Neural crest cell (in vitro differentiated cells): ENCODE measurements at places on chromosomes 6 and 20. TPM values are rescaled to one million over a fixed set of nuclear protein-coding genes. Genes with fewer than 3 reads are reported as not detected.

DNA sequence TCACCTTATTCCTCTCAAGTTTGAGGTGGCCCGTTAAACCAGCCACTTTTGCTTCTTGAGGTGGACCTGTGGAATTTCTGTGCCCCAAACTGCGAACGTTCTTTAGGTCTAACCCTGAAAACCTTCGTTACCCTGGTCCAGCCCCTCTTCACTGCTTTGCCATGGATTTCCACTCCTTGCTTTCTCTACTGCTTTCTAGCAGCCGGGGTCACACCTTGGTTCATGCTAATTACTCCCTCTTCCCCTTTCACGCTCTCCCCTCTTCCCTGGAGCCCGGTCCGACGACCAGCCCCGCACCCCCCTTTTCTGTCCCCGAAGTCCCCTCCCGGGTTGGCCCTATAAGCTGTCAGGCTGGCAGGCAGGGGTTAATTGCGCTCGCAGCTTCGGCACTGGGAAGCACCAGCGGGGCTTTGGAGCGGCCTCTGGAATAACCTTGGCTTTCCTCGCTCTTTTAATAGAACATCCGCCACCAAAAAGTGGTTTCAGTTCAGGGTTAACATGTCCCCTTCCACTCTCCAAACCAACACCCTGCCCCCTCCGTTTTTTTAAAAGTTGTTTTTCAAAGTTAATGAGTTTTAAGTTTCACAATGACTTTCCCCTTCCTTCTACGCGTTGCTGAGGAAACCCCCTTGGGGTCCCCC, 1.4 kb upstream of the HIVEP1 start:
- H3K27me3 ChIP-seq = no peaks in the 10 kb centered on the region
- DNase-seq = peak; percentile 61
- H3K4me3 ChIP-seq = peak overlapping the region; percentile 92
- peaks cover 58% of the 10 kb centered on the region for H3K4me1 ChIP-seq

DNA sequence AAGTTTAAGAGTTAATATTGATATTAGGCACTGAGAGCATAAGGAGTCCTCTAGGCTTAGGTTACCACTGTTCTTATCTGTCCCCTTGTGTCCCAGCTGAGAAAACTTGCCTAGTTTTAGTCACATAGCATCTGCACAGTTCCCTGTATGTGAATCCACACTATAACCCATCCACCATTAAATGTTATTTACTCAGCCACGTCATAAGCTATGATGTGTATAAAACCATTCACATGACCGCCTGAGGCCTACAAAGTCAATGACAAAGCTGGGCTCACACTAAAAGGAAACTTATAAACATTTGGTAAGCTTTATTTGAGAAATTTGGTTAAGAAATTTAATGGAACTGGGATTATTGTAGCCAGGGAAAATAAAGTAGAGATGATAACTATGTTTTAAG, 59.2 kb upstream of the TFAP2D start:
- peaks cover 27% of the 10 kb centered on the region for H3K27me3 ChIP-seq
- H3K36me3 ChIP-seq = no peaks in the 10 kb centered on the region
- no peak for DNase-seq
- no peak overlapping the region for H3K27ac ChIP-seq
- H3K4me1 ChIP-seq = no peaks in the 10 kb centered on the region

GRCh38 chr6:33622456-33623431, 1.6 kb downstream of the ITPR3 start:
- H3K4me3 ChIP-seq = peak overlapping the region; percentile 84
- peaks cover 58% of the 10 kb centered on the region for H3K27me3 ChIP-seq
- DNase-seq = no peak
- no peak overlapping the region for H3K27ac ChIP-seq

DNA sequence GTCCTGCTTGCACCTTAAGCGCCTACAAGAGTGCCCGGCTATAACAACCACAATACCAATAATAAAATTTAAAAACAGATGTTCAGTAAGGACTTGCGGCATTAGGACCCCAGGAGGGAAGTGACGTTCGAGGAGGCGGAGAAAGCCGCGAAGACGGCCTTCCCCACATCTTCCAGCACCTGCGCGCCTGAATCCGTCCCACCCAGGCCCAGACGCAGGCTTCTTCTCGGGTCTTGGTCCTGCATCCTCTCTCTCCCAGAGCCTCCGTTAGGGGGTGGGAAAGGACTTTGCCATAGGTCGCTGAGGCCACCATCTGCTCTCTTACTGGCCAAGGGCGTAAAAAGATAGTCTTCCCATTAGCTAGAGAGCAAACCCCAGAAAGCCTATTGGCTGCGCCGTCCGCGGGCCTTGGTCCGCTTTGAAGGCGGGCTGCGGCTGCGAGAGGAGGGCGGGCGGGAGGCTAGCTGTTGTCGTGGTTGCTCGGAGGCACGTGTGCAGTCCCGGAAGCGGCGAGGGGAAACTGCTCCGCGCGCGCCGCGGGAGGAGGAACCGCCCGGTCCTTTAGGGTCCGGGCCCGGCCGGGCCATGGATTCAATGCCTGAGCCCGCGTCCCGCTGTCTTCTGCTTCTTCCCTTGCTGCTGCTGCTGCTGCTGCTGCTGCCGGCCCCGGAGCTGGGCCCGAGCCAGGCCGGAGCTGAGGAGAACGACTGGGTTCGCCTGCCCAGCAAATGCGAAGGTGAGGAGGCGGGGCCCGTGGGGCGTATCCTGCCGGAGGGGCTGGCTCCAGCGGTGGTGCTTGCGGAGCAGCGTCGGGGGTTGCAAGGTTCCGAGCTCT, at the start of gene CNPY3:
TSS of gene CNPY3 (plus strand) at position 495 of the 835 bp plus-strand sequence. CDS start at position 586, 91 bp downstream.
- H3K4me3 ChIP-seq = peak within 1 kb of the TSS; percentile 100
- peaks cover 42% of the 10 kb centered on the region for H3K4me1 ChIP-seq
- H3K27me3 ChIP-seq = no peaks in the 10 kb centered on the region
- peak; percentile 86 for DNase-seq
- H3K27ac ChIP-seq = peak within 1 kb of the TSS; percentile 99
- no peaks in the 10 kb centered on the region for H3K36me3 ChIP-seq

DNA sequence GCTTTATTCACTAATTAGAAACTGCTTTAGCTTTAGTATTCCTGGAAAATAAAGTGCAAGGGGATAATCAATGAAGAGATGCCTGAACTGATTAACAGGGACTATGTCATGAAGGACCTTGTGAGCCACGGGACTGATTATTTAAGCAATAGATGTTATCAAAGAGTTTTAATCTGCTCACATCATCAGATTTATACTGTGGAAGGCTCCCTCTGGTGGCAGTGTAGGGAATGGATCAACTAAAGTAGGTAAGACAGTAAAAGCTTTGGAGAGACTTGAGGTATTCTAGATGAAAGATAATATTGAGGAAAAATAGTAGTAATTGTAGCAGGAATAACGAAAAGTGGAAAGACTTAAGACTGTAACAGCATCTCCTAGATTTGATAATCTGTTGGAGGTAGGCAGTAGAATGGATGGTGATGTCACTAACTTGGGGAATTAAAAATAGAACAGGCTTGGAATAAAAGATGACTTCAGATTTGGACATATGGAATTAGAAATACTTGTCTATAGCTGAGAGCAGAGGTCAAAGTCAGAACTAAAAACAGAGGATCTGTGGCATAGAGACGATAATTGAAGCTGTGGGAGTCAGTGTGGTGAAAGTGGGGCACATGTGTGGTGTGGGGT, 80.3 kb upstream of the HTR1E start:
- no peaks in the 10 kb centered on the region for H3K36me3 ChIP-seq
- H3K4me3 ChIP-seq = no peak overlapping the region
- H3K27ac ChIP-seq = no peak overlapping the region
- H3K4me1 ChIP-seq = no peaks in the 10 kb centered on the region

DNA sequence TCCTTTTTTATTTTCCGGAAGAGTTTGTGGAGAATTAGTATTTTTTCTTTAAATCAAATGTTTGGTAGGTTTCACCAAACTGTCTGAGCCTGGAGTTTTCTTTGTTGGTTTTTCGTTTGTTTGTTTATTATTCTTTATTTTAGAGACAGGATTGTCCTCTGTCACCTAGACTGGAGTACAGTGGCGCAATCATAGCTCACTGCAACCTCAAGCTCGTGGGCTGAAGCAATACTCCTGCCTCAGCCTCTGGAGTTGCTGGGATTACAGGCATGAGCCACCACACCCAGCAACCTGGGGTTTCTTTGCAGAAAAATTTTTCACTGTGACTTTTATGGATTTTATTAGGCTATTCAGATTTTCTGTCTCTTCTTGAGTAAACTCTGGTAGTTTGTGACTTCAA, 120.2 kb upstream of the LOC128125822 start:
- no peak overlapping the region for H3K4me3 ChIP-seq
- no peak overlapping the region for H3K27ac ChIP-seq
- DNase-seq = no peak
- no peaks in the 10 kb centered on the region for H3K4me1 ChIP-seq
- H3K27me3 ChIP-seq = no peaks in the 10 kb centered on the region
- no peaks in the 10 kb centered on the region for H3K36me3 ChIP-seq

Gene CLPSL1
- total RNA-seq = not detected in 2 replicates

Gene PRSS16
- 0.57 and 0.63 TPM in 2 replicates for total RNA-seq
